ENCODE measurements at places on chromosomes 6 and 20. TPM values are rescaled to one million over a fixed set of nuclear protein-coding genes. Genes with fewer than 3 reads are reported as not detected.

GRCh38 chr6:92231171-92231701 is 1188.1 kb downstream of the EPHA7 start:
- DNase-seq = no peak

GRCh38 chr20:63140514-63141433 is 75.2 kb downstream of the YTHDF1 start:
- no peak for DNase-seq

- DNase-seq = no peak
Observed at GRCh38 chr6:83424392-83425018, 6.3 kb downstream of the ME1 start.

DNA sequence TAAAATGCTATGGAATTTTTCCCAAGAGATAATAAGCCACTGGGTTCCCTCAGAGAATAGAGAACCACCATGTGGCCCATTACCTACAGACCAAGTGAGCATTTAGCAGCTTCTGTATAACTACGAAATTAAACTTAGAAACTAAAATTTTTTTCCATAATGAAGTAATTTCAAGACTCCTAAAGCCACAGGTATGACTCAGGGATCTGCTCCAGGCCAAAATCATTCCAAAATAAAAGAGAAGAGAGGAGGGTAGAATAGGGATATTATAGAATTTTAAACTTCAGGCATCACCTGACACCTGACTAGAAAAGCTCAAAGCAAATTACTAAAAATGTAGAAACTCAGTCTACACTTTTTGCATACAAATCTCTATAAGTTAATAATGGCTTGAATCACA is 108.9 kb upstream of the DST start:
- DNase-seq = no peak

DNA sequence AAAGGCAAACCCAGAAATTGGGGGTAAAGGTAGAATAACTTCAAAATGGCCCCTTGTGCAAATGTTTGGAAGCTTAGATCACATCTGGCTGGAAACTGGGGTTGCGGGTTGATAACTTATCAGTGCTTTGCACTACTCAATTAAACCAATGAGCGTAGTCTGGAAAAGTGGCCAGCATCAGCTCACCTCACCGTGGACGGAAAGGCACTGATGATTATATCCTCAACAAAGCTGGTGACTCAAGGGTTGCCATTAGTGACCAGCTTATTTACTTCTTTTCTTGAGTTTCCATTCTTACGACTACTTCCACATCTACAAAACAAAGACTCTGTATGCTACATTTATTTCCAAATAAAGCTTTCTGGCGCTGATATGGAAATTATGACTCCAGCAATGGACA is 198.5 kb upstream of the HEY2 start:
- no peak for DNase-seq

DNA sequence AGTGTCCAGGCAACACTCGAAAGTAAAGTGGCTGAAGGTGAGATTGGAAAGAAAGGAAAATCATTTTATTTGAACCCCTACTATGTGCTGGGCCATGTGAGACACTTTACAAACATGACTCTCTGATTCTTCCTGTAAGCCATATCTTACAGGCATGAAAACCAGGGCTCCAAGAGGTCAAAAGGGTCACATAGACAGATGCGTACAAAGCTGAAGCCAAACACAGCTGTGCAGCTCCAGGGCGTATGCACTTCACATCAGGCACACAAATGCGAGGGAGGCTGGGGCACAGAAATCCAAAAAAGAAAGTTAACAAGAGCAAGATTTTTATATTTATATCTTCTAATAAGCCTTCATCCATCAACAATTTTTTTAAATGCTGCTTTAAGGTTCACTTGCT is 176.5 kb downstream of the PHACTR1 start:
- no peak for DNase-seq

GRCh38 chr6:77089776-77090175 is 373.5 kb downstream of the HTR1B start:
- DNase-seq = no peak

GRCh38 chr6:21729431-21729830 is 135.9 kb downstream of the SOX4 start:
- DNase-seq = no peak

GRCh38 chr6:163717106-163717764 is 302.7 kb downstream of the QKI start:
- DNase-seq = no peak

GRCh38 chr6:46973029-46973428 is 51.3 kb upstream of the ADGRF5 start:
- no peak for DNase-seq

- no peak for DNase-seq
Observed at GRCh38 chr6:64376394-64376793, 740.8 kb downstream of the PHF3 start.

GRCh38 chr20:37917461-37917860 is 14.5 kb downstream of the VSTM2L start:
- no peak for DNase-seq

- DNase-seq = no peak
Observed at GRCh38 chr20:8152183-8152582, 20.1 kb downstream of the PLCB1 start.

- DNase-seq = no peak
Observed at GRCh38 chr20:33164763-33165095, 3.2 kb upstream of the BPIFA2 start.

GRCh38 chr6:70404658-70405057 is 8.7 kb upstream of the FAM135A start:
- no peak for DNase-seq

GRCh38 chr6:100117680-100118079 is 123.7 kb upstream of the MCHR2 start:
- DNase-seq = no peak

- no peak for DNase-seq
Observed at GRCh38 chr6:122791310-122791679, 2.2 kb downstream of the SMPDL3A start.

DNA sequence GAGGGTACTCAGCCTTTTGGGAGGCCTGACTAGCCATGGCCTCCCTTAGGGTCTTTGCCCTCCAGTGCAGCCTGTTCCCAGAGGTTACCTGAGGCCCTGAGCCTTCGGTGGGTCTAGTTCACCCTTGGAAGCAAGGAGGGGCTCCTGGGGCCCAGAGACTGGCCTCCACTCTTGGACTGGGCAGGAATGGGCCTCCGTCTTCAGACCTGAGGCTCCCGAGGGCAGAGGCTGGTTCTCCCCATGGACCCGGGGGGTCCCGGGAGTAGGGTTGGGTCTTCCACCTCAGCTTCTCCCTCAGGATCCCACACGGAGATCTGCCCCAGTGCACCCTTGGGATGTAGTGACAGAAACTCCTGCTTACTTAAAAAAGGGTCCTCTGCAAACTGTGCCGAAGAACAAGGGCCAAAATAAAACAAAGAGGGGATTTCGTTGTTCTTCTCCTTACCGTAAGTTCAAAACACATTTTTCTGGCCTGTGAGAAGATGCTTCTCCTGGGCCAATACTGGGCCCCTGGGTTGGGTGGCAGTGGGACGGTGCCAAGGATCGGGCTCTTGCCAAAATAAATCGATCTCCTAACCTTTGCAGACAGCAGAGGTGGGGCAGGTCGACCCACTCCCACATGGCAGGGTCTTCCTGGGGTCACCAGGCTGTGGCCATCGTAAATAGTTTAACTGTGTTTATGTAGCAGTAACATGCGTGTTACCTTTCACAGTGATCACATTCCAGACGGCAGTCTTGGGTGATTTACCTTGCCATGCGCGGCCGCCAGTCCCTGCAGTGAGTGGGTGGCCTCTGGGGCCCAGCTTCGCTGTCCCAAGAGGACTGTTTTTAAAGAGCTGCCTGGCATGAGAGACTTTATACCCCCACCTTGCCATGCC is 151.8 kb downstream of the VEGFA start:
- peak; percentile 83 for DNase-seq

DNA sequence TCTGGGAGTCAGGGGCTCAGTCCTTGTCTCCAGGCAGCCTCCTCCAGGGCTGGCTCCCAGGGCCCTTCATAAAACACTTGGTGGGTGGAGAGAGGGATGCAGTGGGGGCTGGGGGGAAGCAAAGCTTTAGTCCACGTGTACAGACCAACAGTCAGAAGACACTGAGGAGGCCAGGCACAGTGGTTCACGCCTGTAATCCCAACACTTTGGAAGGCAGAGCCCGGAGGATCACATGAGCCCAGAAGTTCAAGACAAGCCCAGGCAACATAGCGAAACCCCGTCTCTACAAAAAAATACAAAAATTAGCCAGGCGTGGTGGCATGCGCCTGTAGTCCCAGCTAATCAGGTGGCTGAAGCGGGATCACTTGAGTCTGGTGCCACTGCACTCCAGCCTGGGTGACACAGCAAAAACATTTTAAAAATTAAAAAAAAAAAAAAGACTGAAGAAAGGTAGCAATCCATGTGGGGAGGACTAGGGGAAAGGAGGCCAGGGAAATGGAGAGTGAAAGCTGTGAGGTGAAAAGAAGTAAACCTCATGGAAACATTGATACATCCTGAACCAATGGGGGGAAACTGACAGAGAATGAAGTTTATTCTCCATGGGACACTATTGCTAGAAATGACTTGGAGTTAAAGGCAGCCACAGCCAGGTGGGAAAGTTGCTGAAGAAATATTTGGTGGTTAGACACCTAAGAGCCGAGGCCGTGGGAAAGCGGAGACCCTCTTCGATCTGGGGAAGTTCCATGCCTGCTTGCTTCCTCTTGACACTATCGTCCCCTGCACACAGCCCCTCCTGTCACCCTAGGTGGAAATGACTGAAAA is 35.4 kb downstream of the PIM1 start:
- DNase-seq = no peak

GRCh38 chr6:7914311-7914710 is 3.7 kb upstream of the TXNDC5 start:
- no peak for DNase-seq

GRCh38 chr6:31053873-31054272 is 43.6 kb downstream of the MUC22 start:
- no peak for DNase-seq

DNA sequence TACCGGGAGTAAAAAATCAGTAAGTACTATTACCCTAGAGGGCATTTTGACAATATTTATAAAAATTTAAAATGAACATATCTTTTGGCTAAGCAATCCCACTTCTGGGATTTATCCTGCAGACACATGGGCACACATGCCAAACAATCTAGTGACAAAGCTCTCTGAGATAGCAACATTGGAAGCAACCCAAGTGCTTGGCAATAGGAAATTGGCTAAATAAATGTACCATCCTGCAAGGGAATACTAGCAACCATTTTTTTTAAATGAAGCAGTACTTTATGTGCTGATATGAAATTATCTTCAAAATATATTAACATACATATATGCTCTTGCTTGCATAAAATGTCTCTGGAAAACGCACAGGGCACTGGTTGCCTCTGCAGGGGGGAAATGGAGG is 133.8 kb downstream of the SNX5 start:
- no peak for DNase-seq

DNA sequence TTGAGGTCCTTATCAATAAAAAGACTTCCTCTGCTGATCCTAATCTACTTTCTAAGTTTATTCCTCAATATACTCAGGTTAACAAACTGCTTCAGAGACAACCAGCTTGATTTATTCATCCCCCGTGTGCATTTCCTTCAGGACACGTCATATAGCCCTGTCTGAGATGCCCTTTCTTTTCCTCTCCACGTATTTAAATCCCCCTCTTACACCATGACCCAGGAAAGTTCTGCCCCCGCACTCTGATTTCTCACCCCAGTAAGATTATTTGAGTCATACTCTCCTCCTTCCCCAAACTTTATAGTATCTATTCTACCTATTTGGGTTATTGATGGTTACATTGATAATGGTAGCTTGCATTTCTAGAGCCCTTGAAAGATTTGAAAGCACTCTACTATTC is 9.8 kb upstream of the CGA start:
- no peak for DNase-seq

DNA sequence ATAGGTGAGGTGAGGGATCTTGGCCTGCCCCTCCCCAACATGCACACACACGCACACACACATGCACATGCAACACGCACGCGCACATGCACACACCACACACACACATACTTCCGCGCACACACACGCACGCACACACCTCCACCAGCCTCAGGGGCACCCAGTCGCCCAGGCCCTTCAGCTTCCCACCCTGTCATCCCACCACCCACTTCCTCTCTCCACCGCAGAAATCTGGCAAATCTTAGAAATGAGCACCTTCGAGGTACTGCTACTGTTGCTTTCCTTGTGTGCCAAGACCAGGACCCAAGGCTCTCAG is 1.2 kb downstream of the SPDEF start:
- DNase-seq = no peak

- DNase-seq = no peak
Observed at GRCh38 chr6:81084776-81085430, 667.6 kb downstream of the TENT5A start.

DNA sequence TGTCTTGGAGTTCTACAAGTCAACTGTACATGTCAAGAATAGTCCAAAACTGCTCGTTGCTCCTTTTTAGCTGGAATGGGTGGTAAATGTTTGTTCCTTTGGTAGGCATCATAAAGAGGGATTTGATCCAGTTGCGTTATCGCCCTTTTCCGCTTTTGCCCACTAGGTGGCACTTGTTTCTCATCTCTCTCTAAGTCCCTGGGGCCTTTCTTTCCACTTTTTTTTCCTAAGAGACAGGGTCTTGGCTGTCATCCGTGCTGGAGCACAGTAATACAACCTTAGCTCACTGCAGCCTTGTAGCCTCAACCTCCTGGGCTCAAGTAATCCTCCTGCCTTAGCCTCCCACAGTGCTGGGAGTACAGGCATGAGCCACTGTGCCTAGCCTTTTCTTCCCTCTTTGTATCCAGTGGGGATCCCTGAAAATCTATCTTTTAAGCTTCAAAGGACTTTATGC is 20.7 kb downstream of the GTPBP2 start:
- DNase-seq = no peak

DNA sequence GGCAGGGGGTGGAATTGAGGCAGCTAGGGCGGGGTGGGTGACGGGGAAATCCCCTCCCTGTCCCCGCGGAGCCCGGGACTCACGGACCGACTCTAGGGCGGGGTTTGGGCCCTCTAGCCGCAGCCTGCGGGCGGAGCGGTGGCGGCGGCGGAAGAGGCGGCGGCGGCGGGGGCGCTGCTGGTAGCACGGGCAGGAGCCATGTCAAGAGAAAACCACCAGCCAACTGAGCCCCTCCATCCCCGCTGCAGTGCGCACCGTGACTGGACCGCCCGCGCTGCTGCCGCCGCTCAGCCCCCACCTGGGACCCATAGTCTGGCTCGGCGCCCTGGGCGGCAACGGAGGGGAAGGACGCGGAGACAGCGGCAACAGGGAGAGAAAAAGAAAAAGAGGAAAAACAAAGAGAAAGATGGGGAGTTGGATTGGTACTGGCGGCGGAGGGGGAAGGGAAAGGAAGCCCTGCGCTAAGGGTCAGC is 1.2 kb upstream of the C6orf62 start:
- DNase-seq = peak; percentile 62

Gene TGM3
- 0.25 TPM for total RNA-seq

Gene DACT2
- 1.5 TPM for total RNA-seq

Gene SALL4
- 1.3 TPM for total RNA-seq

Gene CASS4
- 0.93 TPM for total RNA-seq

Gene NR2E1
- not detected for total RNA-seq

Gene XKR7
- not detected for total RNA-seq

Gene PNLDC1
- total RNA-seq = 0.23 TPM

Gene COL20A1
- total RNA-seq = not detected

Gene PDE10A
- 0.45 TPM for total RNA-seq

Gene CD93
- total RNA-seq = 4.8 TPM

Gene SNAP25
- not detected for total RNA-seq

Gene FAM162B
- 0.63 TPM for total RNA-seq

Gene VWA7
- 2.3 TPM for total RNA-seq

Gene BTN1A1
- total RNA-seq = not detected

Gene COL10A1
- not detected for total RNA-seq

Data from left lobe of liver (tissue), 2 donors.